Cardiac muscle cell (in vitro differentiated cells and primary cell): ENCODE measurements at places on chromosomes 7 and 10.

GRCh38 chr10:9781666-9782065 is 1236.0 kb upstream of the CELF2 start:
- DNase-seq: no peak

DNA sequence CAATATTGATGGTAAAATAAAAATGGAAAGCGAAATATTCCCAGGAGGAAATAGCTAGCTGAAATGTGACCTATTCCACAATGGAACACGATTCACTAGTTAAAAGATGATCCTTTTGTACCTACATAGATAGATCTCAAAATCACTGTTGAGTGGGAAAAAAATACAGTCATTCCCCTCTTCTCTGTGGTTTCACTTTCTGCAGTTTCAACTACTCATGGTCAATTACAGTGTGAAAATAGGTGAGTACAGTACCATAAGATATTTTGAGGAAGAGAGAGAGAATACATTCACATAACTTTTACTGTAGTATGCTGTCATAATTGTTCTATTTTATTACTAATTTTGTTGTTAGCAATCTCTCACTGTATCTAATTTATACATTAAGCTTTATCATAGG is 56.0 kb upstream of the COL13A1 start:
- no peak for DNase-seq

DNA sequence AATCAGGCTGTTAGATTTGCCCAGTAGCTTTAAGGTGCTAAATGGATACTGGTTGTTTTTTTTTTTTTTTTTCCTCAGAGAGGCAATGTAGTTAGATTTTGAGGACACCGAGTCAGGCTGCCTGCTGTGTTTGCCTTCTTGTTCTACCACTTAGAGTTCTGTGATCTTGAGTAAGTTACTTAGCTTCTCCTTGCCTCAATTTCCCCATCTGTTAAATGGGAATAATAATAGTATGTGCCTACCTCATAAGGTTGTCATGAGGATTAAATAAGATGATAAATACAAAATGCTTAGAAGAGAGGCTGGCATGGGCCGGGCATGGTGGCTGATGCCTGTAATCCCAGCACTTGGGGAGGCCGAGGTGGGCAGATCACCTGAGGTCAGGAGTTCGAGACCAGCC is 14.6 kb downstream of the MORN4 start:
- DNase-seq: no peak

DNA sequence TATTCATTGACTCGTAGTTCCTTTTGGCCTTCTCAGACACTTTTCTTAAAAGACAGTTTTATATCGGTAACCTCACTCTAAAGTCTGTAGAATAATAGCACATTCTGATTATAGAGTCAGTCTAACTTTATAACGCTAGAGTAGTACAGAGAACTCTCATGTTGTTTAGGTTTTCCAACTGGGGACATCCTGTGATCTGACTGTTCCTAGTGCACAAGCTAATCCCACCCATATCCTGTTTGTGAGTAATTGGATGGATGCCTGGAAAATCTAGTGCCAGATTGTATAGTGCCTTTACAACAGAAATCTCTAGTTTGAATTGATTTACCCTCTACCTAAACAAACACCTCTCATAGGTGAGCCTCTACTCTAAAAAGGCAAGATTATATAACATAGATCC is 107.4 kb downstream of the ZEB1 start:
- DNase-seq: peak; percentile 90

DNA sequence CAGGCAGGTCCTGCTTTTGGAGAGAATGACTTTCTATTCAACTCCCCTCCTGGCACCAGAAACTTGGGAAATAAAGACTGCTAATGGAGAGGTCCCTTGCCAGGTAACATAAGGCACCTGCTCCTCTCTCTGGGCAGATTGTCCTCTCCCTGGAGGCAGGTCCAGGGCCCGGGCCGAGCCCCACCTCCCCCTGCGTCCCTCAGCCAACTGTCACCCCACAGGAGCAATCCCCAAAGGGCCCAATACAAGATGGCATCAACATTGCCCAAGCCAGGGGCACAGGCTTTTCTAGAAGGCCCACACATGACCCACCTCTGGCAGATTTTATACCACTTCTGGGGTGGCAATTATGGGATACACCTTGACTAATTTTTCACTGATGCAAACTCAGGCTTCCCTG is 145.2 kb downstream of the HERPUD2 start:
- no peak for DNase-seq

GRCh38 chr10:93039721-93040120 is 20.9 kb upstream of the CYP26C1 start:
- peak; percentile 66 for DNase-seq

DNA sequence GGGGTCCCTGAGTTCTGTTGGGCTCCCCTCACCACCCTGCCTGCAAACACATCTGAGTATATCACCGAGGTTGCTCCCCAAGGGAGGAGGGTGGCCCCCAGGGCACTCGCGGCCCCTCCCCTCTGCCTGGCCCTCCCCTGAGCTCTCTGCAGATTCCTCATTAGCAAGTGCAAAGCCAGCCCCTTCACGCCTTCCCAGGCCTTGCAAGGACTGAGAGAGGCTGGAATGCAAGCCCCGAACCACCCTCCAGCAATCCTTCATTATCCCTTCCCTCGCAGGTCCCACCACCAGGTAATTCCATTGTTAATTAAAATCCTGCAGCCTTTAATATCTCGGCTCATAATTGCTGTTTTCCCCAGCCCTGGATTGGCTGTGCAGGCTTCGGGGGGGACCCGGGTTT is 35.3 kb upstream of the MYL10 start:
- no peak for DNase-seq

- DNase-seq: no peak
Observed at GRCh38 chr7:68689087-68689433, 909.2 kb upstream of the AUTS2 start.

DNA sequence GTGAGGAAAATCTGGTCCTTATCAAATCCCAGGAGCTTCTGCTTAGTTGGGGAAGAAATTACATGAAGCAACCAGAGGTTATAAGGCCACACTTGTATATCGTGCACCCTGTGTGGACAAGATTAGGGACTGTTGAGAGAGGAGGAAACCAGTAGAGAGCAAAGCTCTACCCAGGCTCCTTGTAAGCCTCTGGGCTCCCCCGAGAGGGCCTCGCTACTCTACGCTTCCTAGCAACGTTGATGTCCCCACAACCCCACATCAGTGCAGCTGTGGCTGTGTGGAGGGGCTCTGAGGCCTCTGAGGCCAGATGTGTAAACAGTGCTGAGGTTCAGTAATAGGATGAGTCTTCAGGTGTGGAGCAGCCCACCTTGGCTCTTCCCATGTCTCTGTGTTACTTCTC is 16.0 kb downstream of the HIF1AN start:
- DNase-seq: no peak

GRCh38 chr7:156209087-156209486 is 396.8 kb upstream of the SHH start:
- DNase-seq: no peak

DNA sequence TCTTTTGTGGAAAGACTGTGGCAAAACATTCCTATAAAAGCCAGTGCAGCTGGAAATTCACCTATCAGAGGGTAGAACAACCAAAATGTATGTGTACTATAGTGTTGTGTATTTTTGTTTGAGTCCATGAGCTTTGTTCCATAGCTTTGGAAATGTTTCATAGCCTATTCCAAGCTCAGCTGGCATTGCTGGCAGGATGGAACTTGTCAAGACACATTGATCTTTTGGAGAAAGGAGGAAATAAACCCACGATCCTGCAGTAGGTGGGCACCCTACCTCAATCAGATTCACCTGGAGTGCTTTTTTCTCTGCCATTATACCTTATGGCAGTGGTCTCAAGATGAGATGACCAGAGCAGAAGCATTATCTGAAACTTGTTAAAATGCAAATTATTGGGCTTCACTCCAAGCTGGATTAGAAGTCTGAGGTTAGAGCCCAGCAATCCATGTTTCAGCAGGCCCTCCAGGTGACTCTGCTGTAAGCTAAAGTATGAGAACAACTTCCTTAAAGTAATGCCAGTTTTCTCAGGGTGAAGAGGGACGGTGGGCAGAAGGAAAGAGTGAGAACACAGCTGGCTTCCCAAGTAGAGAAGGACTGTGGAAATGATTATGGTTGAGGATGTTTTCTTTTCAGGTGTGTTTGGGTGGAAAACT is 30.3 kb upstream of the CDK1 start:
- DNase-seq: no peak

GRCh38 chr10:100736809-100737354 is 8.5 kb upstream of the PAX2 start:
- no peak for DNase-seq

- no peak for DNase-seq
Observed at GRCh38 chr7:102897856-102898531, 14.8 kb upstream of the LRRC17 start.

GRCh38 chr7:103348452-103348851 is 1.0 kb downstream of the PSMC2 start:
- no peak for DNase-seq

GRCh38 chr10:27646194-27646593 is 99.4 kb downstream of the MKX start:
- DNase-seq: no peak

DNA sequence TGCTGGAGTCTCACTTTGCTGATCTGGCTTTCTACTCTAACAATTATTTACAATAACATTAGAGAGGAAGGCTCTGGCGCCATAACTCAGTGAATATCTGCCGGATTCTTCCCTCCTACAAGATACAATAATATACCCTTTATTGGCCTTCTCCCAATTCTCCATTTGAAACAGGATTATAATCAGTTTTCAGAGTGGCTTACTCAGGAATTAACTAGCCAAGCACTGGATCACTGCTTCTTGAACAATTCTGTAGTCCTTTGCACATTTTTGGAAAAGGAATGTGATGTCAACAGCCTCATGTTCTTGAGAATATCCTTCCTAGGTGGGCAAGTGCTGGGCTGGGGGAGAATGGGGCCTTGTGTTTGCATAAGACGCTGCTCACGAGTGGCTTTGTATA is 125.9 kb downstream of the HIPK2 start:
- no peak for DNase-seq

DNA sequence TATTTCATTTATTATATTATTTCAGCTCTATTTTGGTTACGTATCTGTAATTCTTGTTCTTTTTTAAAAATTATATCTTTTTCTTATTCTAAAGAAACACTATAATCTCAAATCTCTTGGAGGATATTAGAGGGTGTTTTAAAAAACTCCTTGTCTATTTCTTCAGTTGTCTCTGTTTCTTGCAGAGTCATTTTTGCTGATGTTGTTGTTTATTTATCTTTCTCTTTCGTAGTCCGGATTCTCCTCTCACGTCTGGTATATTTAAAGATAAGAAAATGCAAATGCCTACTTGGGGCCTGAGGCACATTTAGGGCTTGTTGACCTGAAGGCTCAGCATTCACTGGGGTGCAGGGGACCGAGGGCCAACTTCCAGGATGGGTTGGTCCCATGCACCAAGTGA is 181.2 kb upstream of the CTBP2 start:
- DNase-seq: no peak

- peak; percentile 22 for DNase-seq
Observed at GRCh38 chr7:12783421-12784095, 96.1 kb downstream of the ARL4A start.

- DNase-seq: peak; percentile 48
Observed at GRCh38 chr7:129169171-129169671, 19.2 kb upstream of the SMO start.

- DNase-seq: no peak
Observed at GRCh38 chr7:108368466-108368865, 87.8 kb downstream of the NRCAM start.

DNA sequence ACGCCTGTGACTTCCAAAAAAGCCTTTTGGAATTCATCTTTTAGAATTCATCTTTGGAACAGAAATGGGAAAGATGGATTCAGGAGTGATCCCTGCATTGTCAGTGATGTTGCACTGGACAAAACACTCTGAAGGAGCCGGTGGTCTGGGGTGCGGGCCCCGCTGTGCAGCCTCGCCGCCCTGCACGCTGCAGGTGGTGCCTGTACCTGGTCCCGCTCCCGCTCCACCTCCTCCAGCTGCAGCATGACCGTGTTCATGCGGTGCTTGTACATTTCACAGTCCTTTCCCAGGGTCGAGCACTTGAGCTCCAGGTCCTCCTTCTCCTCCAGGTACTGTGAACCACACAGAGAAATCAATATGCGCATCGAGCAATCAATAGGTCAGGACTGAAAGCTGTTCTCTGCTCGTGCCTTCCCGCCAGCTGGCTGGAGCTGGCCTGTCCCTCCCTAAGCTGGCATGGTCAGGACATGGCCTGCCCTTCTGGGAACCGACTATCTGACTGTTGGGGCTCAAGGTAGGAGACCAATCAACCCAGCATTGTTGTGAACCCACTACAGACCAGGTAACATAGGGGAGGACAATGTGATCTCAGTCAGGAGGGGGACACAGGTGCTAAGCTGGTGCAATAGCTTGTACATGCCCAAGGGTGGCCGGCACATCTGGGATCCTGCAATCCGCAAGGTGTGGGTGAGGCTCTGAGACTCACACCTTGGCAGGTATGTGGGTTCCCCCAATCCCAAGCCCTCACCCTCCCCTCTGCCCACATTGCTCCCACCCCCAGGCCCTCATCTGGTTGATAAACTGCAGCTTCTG is 93.8 kb upstream of the GNA12 start:
- DNase-seq: no peak

- peak; percentile 59 for DNase-seq
Observed at GRCh38 chr10:101839416-101840063, 4.1 kb downstream of the KCNIP2 start.

DNA sequence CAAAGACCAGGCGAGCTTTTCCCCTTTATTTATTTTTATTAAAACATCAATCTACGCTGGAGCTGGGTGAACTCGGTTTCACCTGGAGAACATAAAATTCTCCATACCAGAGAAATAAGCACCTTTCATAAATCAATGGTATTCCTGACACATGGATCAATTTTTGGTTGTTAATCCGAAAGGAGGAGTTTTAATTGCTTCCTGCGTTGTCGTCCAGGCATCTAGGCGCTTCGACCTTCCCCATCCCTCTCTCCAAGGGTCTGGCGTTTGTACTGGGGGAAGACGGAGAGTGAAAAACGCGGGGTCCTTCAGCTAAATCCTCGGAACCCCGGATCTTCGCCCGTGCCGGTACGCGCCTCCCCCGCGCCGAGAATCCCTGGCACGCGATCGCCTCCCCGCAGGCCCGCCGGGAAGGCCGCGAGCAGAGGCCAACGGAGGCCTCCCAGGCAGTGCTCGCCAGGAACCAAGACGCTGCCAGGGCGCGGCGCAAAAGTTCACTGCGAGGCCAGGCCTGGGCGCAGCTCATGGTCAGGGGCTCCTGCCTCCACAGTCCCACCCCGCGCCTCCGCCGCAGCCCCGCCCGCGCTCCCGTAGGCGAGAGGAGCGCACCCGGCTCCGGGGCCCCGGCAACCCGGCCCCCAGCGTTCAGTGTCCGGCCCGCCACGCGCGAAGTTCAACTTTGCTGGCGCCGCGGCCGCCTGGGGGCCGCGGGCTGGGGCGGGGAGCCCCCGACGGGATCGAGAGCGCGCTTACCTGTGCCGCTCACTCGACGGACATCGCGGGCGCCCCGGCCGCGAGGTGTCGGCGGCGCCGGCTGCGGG is 8.3 kb upstream of the EBF3 start:
- peak; percentile 35 for DNase-seq

GRCh38 chr10:128896116-128896795 is 570.8 kb upstream of the MGMT start:
- DNase-seq: no peak

- DNase-seq: no peak
Observed at GRCh38 chr10:93746844-93747284, 10.9 kb upstream of the LGI1 start.

GRCh38 chr7:107951172-107951787 is 51.7 kb downstream of the LAMB1 start:
- DNase-seq: no peak

- DNase-seq: peak; percentile 79
Observed at GRCh38 chr10:14009371-14010100, 321.2 kb downstream of the FRMD4A start.
